ENCODE measurements at places on chromosomes 12 and 14. TPM values are rescaled to one million over a fixed set of nuclear protein-coding genes. Genes with fewer than 3 reads are reported as not detected.
A peak's percentile ranks its signal among the peaks of the same experiment; 100 is the strongest.

RNF212B gene
- 21.1 TPM for total RNA-seq

UNG gene
- 39.6 TPM for total RNA-seq

TAS2R46 gene
- 1.9 TPM for total RNA-seq

GRCh38 chr12:91171476-91171875 is 11.1 kb downstream of the DCN start:
- H3K4me3 ChIP-seq = no peak overlapping the region
- H3K36me3 ChIP-seq = no peaks in the 10 kb centered on the region

- H3K27me3 ChIP-seq = no peaks in the 10 kb centered on the region
- no peaks in the 10 kb centered on the region for H3K36me3 ChIP-seq
- H3K27ac ChIP-seq = no peak overlapping the region
- H3K4me1 ChIP-seq = no peaks in the 10 kb centered on the region
- no peak overlapping the region for H3K4me3 ChIP-seq
Observed at GRCh38 chr14:61042220-61042619, 61.2 kb downstream of the SLC38A6 start.

- no peaks in the 10 kb centered on the region for H3K27me3 ChIP-seq
- H3K4me1 ChIP-seq = no peaks in the 10 kb centered on the region
- no peak for DNase-seq
- no peak overlapping the region for H3K4me3 ChIP-seq
Observed at GRCh38 chr14:93998871-93999403, 1.8 kb downstream of the CCDC197 start.

DNA sequence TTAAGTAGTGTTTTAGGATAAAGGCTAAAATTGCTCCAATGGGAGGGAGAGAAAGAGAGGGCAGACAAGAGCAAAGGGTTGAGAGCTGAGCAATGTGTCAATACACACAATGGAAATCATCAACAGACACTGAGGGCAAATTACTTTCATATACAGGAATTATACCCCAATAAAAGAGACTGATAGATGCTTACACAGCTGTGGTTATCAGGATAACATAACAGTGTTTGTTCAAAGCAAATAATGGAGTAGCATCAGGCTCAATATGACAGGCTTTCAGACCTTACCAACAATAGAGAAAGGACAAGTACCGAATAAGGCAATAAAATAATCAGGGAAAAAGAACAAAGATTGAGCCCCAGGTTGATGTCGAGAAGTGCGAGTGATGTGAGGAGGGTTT is 53.4 kb upstream of the DIO2 start:
- H3K4me1 ChIP-seq = no peaks in the 10 kb centered on the region
- DNase-seq = no peak
- no peak overlapping the region for H3K27ac ChIP-seq
- no peaks in the 10 kb centered on the region for H3K27me3 ChIP-seq
- no peaks in the 10 kb centered on the region for H3K36me3 ChIP-seq

- DNase-seq = no peak
- H3K4me1 ChIP-seq = peaks cover 3% of the 10 kb centered on the region
- no peaks in the 10 kb centered on the region for H3K36me3 ChIP-seq
- no peak overlapping the region for H3K4me3 ChIP-seq
- no peak overlapping the region for H3K27ac ChIP-seq
Observed at GRCh38 chr12:121837680-121838079, 21.0 kb downstream of the HPD start.

GRCh38 chr12:176321-177181 is 37.4 kb downstream of the SLC6A12 start:
- H3K4me1 ChIP-seq = no peaks in the 10 kb centered on the region
- peaks cover 2% of the 10 kb centered on the region for H3K27me3 ChIP-seq
- H3K27ac ChIP-seq = no peak overlapping the region
- no peak overlapping the region for H3K4me3 ChIP-seq
- H3K36me3 ChIP-seq = no peaks in the 10 kb centered on the region

DNA sequence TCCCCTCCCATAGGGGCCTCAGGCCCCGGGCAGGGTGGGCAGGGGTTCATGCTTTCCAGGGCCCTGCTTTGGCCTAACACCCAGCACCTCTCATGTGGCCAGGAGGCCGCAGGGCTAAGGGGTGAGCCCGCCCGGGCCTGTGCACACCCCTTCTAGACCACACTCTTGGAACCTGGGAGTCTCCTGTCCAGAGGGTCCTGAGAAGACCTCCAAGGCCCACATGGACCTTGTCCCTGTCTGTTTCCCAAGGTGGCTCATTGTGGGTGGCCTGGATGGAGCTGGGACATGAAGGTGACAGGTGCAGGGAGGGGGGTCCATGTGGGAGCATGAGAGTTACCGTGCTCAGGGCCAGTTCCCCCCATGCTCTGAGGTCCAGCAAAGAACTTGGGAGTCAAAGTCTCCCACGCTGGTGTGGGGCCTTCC is 11.6 kb downstream of the DLK1 start:
- H3K4me3 ChIP-seq = no peak overlapping the region
- H3K27ac ChIP-seq = no peak overlapping the region
- no peak for DNase-seq
- no peaks in the 10 kb centered on the region for H3K4me1 ChIP-seq
- no peaks in the 10 kb centered on the region for H3K36me3 ChIP-seq

DNA sequence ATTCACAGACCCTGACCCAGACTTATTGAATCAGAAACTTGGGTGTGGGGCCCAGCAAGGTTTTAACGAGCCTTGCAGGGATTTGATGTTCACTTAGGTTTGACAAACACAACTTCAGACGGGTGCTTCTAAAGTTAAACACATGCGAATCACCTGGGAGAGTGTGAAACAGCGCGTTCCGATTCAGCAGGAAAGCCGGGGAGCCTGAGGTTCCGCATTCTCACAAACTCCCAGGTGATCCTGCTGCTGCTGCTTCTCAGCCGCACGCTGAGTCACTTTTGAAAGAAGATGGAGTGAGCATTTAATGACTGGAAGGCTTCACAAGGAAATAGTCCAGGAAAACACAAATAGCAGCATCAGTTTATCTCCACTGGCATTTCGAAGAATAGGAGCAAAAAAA is 44.2 kb upstream of the DDX11 start:
- DNase-seq = no peak
- no peaks in the 10 kb centered on the region for H3K4me1 ChIP-seq
- H3K4me3 ChIP-seq = no peak overlapping the region
- H3K36me3 ChIP-seq = no peaks in the 10 kb centered on the region
- H3K27ac ChIP-seq = no peak overlapping the region

DNA sequence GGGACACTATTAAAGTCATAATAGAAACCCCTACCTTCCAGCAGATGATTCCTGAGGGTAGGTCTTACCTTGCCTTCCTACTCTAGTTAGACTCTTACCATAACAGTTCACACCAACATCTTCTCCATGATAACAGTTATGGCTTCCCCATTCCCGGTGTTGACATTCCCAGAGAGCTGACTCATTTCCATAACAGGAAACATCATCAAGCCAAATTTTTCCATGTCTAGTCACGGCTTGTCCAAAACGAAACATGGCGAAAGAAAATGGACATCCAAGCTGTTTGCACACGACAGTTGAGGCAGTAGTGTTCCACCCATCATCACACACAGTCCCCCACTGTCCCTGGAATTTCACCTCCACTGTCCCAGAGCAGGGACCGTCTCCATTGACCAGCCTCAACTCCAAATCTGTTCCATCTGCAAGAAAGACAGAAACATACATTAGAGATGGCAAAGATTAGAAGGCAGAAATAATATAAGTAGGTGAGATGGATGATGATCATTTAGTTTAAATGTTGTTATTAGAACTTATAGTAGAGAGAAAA is 10.6 kb downstream of the CD163L1 start:
- no peak for DNase-seq
- no peak overlapping the region for H3K27ac ChIP-seq
- no peak overlapping the region for H3K4me3 ChIP-seq
- no peaks in the 10 kb centered on the region for H3K4me1 ChIP-seq
- no peaks in the 10 kb centered on the region for H3K36me3 ChIP-seq

DNA sequence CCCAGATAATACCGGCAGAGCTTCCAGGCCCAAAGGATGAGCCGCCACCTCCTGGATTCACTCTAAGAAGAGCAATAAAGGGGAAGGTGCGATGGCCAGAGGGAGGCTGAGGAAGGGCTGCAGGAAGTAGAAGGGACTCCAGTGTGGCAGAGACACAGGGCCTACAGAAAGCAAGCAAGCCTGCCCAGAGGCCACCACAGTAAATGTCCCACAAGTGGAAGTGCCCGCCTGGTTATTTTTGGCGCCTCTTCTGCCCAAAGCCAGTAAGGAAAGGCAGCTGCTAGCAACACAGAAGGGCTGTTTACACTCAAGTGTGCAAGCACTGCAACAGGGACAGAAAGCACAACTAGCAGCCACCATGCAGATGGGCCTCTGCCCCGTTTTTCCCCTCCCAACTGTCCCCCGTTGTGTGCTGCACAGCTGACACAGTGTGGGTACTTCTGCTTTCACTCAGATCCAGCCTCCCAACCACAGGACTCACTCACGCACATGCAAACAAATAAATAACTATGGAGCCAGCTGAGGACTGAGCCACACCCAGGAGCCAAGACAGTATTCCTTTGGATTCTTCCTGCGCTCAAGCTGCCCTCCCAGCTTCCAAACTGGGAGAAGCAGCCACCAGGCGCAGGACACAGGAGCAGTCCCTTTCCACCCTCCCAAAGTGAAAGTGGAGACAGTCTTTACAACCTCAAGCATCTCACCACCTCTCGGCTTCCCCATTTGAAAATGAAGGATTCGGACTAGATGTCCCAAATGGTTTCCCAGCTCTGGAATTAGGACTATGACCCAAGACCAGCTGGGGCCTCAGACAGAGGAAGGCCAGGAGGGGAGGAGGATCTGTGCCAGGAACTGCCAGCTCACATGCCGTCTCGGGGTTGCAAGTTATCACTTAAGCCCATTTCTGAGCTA is 40.0 kb upstream of the PNMA1 start:
- H3K27ac ChIP-seq = peak overlapping the region; percentile 95
- H3K4me1 ChIP-seq = peaks cover 85% of the 10 kb centered on the region
- no peak for DNase-seq
- no peak overlapping the region for H3K4me3 ChIP-seq
- H3K27me3 ChIP-seq = no peaks in the 10 kb centered on the region

DNA sequence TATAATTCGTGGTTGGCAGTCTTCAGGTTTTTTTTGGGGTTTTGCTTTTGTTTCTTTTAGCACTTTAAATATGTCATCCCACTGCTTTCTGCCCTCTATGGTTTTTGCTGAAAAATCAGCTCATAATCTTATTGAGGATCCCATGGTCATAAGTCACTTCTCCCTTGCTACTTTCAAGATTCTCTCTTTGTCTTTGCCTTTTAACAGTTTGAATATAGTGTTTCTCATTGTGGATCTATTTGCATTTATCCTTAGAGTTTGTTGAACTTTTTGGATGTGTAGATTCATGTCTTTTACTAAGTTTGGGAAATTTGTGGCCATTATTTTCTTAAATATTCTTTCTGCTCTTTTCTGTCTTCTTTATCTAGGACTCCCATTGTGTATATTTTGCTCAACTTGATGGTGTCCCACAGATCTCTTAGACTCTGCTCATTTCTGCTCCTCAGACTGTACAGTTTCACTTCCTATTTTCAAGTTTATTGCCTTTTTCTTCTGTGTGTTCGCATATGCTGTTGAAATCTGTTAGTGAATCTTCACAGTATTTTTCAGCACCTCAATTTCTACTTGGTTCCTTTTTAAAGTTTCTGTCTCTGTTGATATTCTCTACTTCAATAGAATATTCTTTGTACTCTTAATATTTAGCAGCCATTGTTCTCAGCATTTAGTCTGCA is 70.8 kb downstream of the WNK1 start:
- H3K27ac ChIP-seq = no peak overlapping the region
- H3K4me1 ChIP-seq = no peaks in the 10 kb centered on the region
- no peak for DNase-seq
- no peak overlapping the region for H3K4me3 ChIP-seq
- H3K36me3 ChIP-seq = no peaks in the 10 kb centered on the region

DNA sequence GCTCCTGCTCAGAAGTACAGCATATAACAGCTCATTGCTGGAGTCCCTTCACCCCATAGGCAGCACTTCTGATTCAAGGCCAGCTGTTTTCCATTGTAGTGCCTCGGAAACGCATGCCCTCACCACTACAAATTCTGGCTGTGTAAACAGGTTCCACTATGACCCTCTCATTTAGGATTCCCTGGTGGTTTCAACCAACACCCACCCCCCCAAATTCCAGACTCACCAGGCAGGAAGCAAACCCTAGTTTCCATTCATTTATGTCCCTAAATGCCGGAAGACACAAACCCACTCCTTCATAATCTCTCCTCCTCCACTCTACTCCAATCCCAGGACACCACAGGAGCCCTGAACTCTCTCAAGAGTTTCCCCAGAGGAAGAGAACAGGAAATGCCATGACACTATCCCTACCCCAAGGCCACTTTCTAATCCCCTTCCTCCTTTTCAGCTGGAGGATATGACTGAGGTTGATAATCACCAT is 75.9 kb upstream of the TMPO start:
- H3K4me1 ChIP-seq = no peaks in the 10 kb centered on the region
- no peaks in the 10 kb centered on the region for H3K27me3 ChIP-seq
- no peak for DNase-seq
- no peaks in the 10 kb centered on the region for H3K36me3 ChIP-seq
- no peak overlapping the region for H3K27ac ChIP-seq

GRCh38 chr12:127998988-127999387 is 268.0 kb upstream of the TMEM132C start:
- H3K4me1 ChIP-seq = no peaks in the 10 kb centered on the region
- H3K4me3 ChIP-seq = no peak overlapping the region
- no peak for DNase-seq
- no peaks in the 10 kb centered on the region for H3K36me3 ChIP-seq

GRCh38 chr14:87076146-87076545 is 916.8 kb downstream of the GALC start:
- H3K4me3 ChIP-seq = no peak overlapping the region
- H3K4me1 ChIP-seq = no peaks in the 10 kb centered on the region
- no peaks in the 10 kb centered on the region for H3K27me3 ChIP-seq
- no peak overlapping the region for H3K27ac ChIP-seq
- DNase-seq = no peak
- H3K36me3 ChIP-seq = no peaks in the 10 kb centered on the region

DNA sequence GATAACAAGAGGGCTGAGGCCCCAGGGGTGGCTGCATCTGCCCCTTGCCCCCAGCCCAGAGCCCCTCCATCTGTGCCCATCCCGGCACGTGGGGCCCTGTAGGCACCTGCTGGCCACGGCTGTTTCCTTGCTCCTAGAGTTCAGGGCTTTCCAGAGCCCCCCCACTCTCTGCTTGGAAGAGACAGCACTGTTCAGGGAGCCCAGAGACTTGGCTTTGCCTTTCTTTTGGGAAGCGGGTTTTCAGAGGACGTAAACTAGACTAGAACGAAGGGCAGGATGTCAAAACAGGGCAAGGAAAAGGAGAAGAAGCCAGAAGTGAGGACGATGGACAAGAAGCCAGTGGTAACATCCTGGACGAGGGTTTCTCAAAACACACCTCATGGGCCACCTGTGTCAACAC is 163.3 kb upstream of the LHX5 start:
- H3K27me3 ChIP-seq = peaks cover 7% of the 10 kb centered on the region
- DNase-seq = no peak
- no peaks in the 10 kb centered on the region for H3K4me1 ChIP-seq
- no peaks in the 10 kb centered on the region for H3K36me3 ChIP-seq

Data from prostate gland (tissue), 2 donors.